ENCODE measurements at places on chromosomes 12 and 14.
A peak's percentile ranks its signal among the peaks of the same experiment; 100 is the strongest.

DNA sequence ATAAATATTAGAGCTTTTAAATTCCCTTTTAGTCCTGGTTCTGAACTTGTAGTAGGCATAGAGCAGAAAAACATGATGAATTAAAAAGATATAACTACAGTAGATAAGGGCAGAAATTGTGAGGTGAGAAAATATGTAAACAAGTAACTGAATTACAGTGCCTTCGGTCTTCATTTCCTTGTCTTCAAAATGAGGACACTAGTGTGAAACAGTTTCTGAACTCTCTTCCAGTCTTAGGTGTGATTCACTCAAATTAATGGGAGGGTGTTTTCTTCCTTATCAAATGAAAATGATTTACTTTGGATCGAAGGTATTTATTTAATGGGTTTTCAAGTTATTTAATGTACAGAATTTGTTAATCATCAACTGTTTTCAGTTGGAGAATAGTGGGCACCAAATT lies 1.5 kb downstream of the FGD4 start:
- DNase-seq: no peak

GRCh38 chr12:91565846-91566245 lies 383.2 kb upstream of the DCN start:
- peak; percentile 77 for DNase-seq

DNA sequence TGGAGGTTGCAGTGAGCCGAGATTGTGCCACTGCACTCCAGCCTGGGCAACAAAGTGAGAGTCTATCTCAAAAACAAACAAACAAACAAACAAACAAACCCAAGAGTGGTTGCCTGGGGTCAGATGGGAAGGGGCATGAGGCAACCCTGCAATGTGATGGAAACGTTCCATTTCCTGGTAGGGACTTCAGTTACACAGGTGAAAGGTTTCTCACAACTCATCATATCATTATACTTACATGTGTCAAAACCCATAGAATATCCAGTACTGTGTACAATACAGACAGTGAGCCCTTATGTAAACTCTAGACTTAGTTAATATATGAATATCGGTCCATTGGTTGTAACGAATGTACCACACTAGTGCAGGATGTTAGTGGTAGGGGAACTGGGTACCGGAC lies 7.2 kb upstream of the KLC1 start:
- DNase-seq: no peak

DNA sequence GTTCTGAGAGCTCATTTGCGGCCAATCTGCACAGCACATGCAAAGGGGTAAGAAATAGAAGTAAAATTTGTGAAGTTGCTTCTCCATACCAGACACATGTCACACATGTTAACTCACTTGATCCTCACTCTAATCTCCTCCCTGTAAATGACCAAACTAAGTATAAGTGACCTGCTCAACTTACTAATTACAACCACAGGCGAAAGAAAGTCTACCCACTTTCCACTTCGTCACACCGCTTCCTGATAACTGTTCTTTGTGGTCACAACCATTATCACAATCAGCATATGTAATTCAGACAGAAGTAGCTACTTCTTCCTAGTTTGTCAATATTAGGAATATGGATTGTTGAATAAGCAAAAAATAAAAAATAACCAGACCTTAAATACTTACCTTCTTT lies 293.7 kb upstream of the CLEC14A start:
- no peak for DNase-seq

GRCh38 chr12:41663598-41664265 lies 475.6 kb downstream of the PDZRN4 start:
- peak; percentile 7 for DNase-seq

- DNase-seq: no peak
These were observed 42.4 kb downstream of the GLRX5 start for GRCh38 chr14:95577067-95577800.

DNA sequence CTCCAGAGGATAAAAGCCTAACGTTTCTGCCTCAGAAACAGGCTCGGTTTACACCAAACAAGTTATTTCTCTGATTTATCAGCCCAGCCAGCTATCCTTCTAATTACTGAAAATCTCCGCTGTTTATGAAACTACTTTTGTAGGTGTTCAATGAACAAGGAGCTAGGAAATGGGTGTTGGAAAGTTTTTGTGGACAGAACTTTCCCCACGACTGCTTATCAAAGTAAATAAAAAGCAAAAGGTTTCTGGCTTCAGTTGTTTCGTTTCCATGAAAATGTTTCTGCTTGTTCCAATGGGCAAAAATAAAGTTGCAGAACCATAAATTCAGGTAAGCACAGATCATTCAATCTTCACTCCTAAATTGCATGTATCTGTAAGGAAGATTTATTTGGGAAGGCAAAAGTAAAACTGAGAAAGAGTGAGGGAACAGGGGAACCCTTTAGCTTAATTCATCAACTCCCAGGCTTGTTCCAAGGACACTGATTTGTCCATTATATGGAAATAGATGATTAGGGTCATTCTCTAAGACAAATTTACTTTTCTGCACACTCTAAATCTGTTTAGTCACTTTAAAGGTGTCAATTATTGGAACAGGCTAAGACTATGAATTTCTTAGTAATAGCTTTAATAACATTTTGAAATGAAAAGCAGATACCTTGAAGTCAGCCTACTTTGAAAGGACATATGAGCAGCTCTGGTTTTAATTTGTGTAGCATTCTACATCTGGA lies 175.9 kb upstream of the CDKN3 start:
- peak; percentile 84 for DNase-seq

GRCh38 chr12:131101006-131101405 lies 147.3 kb downstream of the ADGRD1 start:
- DNase-seq: no peak

GRCh38 chr12:116058574-116058973 lies 218.9 kb downstream of the MED13L start:
- DNase-seq: no peak

DNA sequence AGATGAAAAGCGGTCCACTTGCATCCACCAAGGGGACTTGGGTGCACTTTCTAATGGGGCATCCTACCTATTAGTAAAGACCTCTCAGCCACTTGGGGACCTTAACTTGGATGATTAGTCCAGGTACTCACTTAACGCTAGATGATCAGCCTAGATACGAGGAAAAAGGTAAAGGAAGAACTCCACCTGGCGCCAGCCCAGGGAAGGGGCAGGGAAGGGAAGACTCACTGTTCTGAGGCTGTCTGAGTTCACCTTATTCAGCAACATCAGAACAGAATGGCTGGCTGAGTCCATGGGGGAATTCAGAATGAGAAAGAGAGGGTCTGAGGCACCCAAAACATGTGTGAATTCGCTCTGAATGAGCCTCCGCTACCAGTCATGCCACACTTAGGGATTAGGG lies 7.1 kb downstream of the IL22 start:
- DNase-seq: no peak

- no peak for DNase-seq
These were observed 277.0 kb upstream of the GARIN6 start for GRCh38 chr12:99370421-99371138.

DNA sequence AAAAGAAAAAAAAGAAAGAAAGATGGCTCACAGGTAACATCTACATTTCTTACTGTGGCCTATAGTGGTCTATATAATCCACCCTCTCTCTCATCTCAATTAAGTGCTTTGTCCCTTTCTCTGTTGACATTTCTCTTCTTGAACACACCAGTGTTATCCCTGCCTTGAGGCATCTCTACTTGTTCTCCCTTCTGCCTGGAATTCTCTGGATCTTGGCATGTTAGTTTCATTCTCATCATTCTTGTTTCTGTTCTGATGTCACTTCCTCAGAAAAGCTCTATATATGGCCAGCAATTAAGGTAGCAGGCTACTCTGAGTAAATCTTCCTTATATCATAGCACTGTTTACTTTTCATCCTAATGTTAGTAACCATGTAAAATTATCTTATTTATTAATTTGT lies 155.7 kb upstream of the PDZRN4 start:
- no peak for DNase-seq

GRCh38 chr12:24709216-24709615 lies 239.7 kb downstream of the BCAT1 start:
- DNase-seq: no peak

DNA sequence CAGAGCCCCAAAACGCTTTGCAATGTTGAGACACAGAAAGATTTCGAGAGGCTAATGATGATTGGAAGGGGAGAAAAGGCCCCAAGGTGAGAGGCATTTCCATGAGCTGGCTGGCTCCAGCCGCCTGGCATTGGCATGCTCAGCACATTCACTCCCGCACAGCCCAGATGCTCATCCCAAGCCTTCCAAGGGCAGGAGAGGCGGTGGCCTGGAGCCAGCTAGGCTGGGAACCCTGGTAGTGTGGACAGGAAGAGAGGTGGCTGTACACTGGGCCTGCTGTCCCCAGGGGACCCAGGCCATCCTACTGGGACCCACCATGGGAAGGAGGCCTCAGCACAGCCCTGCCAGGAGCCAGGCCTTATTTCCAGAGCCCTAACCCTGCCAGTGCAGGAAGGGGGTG lies 72.2 kb downstream of the SPTB start:
- peak; percentile 49 for DNase-seq

DNA sequence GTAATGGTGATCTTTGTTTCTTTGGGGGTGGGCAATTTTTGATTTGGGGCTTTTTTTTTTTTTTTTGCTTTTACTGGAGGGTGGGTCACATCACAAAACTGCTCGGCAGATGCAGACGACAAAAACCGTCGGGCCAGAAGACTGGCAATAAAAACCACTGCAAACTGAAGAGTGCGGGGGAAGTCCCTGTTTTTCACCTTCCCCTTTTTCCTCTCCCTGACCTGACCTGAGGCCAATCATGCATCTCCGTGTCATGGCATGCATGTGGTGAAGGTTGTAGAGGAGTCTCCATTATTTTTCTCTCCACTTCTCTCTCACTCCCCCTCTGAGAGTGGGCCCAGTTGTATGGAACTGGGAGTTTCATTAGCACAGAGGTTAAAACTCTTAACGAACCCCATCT lies 57.5 kb downstream of the AP5M1 start:
- no peak for DNase-seq

DNA sequence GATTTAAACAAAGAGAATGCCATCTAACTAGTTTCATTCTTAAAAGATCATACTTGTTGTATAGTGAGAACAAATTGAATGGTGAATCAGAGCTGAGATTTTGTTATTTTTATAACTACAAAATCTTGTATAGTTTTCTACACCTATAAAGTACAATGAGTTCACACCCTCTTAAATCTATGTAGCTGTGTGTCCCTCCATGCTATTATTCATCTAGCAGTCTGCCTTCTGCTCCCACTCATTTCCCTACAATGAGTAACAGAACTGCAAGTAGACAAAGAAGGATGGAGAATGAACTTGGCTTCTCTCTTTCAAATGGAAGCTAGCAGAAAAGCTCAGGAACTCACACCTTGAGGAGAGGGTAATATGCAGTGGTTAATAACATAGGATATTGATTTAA lies 7.1 kb downstream of the IFNG-AS1 start:
- DNase-seq: no peak

DNA sequence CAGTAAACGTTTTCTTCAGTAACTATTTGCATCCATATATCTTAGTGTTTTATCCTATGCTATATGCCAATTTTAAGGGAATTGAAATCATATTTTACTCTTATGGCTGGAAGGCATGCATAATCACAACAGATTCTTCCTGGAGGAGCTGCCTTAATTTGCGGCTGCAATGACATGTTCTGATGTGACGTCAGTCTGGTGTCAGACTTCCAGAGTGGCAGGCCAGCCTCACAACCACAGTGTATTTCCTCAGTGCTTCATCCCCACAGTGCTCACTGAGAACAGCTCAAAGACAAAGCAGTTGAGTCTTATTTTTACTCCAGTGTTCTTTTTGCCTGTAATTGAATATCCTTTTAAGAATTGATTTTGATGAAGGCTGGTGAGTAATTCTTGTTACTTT lies 107.1 kb downstream of the PLEKHA5 start:
- no peak for DNase-seq

- no peak for DNase-seq
These were observed 12.7 kb downstream of the HIP1R start for GRCh38 chr12:122847921-122848421.

DNA sequence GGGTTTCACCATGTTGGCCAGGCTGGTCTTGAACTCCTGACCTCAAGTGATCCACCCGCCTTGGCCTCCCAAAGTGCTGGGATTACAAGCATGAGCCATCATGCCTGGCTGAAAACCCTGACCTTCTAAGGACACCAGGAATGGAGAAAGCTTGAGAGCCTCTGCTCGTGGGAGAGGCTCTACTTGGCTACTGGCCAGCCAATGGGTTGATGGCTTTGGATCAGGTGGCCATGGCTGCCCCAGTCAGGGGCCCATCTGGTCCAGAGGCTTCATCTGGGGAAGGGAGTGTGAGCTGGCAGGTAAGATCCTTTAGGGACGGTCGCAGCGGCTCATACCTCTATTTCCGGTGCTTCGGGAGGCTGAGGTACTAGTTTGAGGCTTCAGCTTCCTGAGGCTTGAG lies 42.5 kb upstream of the PPP1CC start:
- no peak for DNase-seq

DNA sequence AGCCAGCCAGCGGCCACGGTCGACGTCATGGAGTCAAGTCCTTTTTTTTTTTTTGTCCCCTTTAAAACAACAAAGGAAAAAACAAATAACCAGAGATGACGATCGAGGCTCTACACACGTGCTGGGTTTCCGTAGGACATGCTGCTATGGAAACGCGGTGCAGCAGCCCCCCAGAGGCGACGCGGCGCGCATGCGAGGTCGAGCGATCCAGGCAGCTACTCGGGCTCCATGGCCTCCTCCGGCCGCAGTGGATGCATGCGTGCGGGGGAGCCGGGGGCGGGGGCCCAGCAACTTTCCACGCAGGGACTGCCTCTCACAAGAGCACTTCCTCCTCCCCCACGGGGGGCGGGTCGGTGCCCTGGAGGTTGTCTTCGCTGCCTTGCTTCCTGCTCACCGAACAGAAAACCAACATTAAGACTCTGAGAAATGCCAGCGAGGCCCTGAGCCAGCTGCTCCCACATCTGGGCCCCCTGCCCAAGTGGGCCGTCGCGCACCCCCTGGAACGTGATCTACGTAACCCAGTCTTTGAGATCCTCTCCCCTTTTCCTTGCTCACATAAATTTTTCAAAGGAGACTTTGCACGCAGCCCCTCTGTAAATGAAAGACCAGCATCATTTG lies 30.7 kb downstream of the P2RX4 start:
- DNase-seq: no peak

GRCh38 chr12:26123482-26123980 lies 1.3 kb downstream of the BHLHE41 start:
- no peak for DNase-seq

DNA sequence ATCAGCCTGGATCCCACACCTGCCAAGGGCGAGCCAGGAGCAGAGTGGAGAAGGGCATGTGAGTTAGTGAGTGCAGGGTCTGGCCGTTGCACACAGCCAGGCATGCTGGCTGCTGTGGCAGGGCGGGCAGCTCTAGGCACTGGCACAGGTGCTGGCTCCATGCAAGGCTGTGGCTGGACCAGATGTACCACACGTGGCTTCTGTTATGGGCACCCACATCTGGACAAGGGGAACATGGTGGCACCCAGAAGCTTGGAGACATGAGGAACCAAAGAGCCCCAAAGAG lies 20.1 kb downstream of the SERPINA3 start:
- DNase-seq: no peak
